ENCODE measurements at places on chromosomes 7 and 10. TPM values are rescaled to one million over a fixed set of nuclear protein-coding genes. Genes with fewer than 3 reads are reported as not detected.

Gene TAS2R41
- not detected for total RNA-seq

Gene DLX6
- total RNA-seq, result not detected

Gene MSMB
- total RNA-seq, result not detected

Gene CLDN4
- 0.63 TPM for total RNA-seq

DNA sequence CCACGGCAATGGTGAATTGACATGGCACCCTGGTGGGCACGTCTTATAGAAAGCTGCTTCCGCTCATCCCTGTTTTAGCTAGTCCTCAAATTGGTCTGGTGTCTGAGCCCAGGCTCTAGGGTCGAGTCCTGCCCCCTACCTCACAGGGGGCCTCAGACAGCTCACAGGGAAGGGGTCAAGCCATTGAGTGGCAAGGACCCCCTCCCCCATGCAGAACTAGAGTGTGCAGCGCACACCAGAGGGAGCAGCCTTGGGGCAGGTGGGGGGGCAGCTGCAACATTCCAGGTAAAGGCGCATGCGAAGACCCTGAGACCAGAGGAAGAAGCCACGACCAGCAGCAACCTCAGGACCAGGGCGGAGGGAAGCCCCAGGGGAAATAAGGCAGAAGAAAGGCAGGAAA is 240.4 kb upstream of the PPP2R2D start:
- DNase-seq, result no peak

DNA sequence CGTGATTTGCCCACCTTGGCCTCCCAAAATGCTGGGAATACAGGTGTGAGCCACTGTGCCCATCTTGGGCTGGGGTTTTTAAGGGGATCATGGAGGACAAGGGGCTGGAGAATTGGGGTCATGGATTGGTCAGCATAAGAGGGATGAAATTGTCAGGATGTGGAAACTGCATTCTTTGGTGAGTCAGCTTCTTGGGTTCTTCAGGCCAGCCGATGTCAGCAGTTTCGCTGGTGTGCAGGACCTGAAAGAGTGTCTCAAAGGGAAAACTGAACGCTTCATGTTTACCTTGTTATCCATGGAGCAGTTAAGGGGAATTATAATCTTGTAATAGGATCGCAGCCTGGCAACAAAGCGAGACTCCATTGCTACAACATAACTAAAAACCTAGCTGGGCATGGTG is 13.0 kb downstream of the GALNT17 start:
- DNase-seq, result no peak

All from K562 (cell line).